Right atrium auricular region (tissue), 2 donors: ENCODE measurements at places on chromosomes 13 and 19. TPM values are rescaled to one million over a fixed set of nuclear protein-coding genes. Genes with fewer than 3 reads are reported as not detected.

The LGALS7B gene
- not detected for total RNA-seq

The ZSCAN18 gene
- total RNA-seq: 65.7 TPM

The GNG7 gene
- total RNA-seq: 18.0 TPM

The C19orf67 gene
- total RNA-seq: not detected

The MBD3L3 gene
- total RNA-seq: not detected

The ADGRE3 gene
- total RNA-seq: not detected

The SKA3 gene
- not detected for total RNA-seq

The FFAR2 gene
- not detected for total RNA-seq

The GPR183 gene
- 13.3 TPM for total RNA-seq

The WASF3 gene
- 14.4 TPM for total RNA-seq

The ZNF525 gene
- 3.3 TPM for total RNA-seq

The C1QTNF9B gene
- total RNA-seq: 1.5 TPM

The TSHZ3 gene
- 5.6 TPM for total RNA-seq

The KLK15 gene
- not detected for total RNA-seq

The ERCC5 gene
- 40.0 TPM for total RNA-seq

The KLK6 gene
- total RNA-seq: not detected

The TRPM4 gene
- 22.8 TPM for total RNA-seq

The ZNF578 gene
- 1.5 TPM for total RNA-seq

The PRX gene
- total RNA-seq: 5.1 TPM

The PSENEN gene
- 35.0 TPM for total RNA-seq

The PSG6 gene
- total RNA-seq: not detected

The CNMD gene
- not detected for total RNA-seq

The NLRP4 gene
- not detected for total RNA-seq

The FPR3 gene
- total RNA-seq: 1.4 TPM

The CELF5 gene
- not detected for total RNA-seq

The DENND1C gene
- 0.75 TPM for total RNA-seq
